ENCODE measurements at places on chromosomes 11 and 22. TPM values are rescaled to one million over a fixed set of nuclear protein-coding genes. Genes with fewer than 3 reads are reported as not detected.

The MPEG1 gene
- 29.8 TPM for total RNA-seq

DNA sequence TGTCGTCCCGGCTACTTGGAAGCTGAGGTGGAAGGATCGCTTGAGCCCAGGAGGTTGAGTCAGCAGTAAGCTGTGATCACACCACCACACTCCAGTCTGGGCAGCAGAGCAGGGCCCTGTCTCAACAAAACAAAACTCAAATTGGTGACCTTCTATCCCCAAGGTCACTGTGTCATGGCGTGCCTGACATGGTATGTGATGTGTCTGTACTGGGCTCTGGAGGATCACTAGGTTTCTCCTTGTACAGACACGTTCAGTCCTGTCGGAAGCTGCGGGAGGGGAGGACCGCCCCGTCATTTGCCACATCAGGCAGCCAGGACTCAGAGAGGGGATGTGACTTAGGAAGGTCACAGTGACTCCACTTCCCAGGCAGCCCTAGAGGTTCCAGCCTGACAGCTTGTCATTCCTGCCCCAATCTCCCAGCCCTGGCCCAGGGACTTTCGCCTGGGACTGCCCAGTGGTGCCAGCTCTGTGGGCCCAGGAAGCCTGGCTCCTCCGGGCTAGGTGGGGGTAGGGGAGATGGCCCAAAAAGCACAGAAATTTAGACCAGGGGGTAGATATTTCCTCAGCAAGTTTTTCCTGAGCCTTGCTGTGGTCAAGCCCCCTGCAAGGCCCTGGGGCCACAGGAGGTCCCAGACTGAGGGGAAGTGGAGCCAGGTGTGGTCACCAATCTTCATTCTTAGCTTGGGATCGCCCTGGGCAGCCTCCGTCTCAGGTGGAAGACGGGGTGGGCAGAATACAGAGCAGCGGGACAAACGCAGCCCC lies 53.2 kb downstream of the TRIOBP start:
- H3K4me3 ChIP-seq: no peak overlapping the region
- peak overlapping the region; percentile 90 for H3K27ac ChIP-seq
- no peak for DNase-seq
- H3K4me1 ChIP-seq: peaks cover 42% of the 10 kb centered on the region
- peaks cover 3% of the 10 kb centered on the region for H3K36me3 ChIP-seq
- no peaks in the 10 kb centered on the region for H3K27me3 ChIP-seq

- no peak overlapping the region for H3K4me3 ChIP-seq
- H3K36me3 ChIP-seq: no peaks in the 10 kb centered on the region
- no peak for DNase-seq
- no peaks in the 10 kb centered on the region for H3K27me3 ChIP-seq
- no peaks in the 10 kb centered on the region for H3K4me1 ChIP-seq
Measured at GRCh38 chr11:104583857-104584256, 314.4 kb downstream of the CASP12 start.

The SLC22A25 gene
- total RNA-seq: not detected

The CATSPER1 gene
- not detected for total RNA-seq

DNA sequence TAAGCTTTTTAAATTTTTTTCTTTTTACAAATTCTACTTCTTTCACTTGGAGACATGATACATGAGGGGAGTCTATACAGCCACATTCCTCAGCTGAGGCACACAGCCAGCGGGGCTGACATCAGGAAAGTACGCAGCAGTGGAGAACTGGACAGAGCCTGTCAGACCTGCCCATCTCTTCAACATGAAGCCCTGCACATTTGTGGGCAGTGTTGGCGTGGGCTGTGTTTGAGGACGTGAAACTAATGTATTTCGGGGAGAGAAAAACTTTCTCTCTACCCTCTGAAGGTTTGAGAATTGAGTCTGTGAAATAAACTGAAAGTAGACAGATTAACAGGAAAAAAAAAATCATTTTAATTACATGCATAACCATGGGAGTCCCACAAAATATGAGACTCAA lies 84.8 kb upstream of the HTATIP2 start:
- no peak overlapping the region for H3K27ac ChIP-seq
- no peaks in the 10 kb centered on the region for H3K36me3 ChIP-seq
- no peak overlapping the region for H3K4me3 ChIP-seq
- no peaks in the 10 kb centered on the region for H3K27me3 ChIP-seq
- no peaks in the 10 kb centered on the region for H3K4me1 ChIP-seq

GRCh38 chr22:30371981-30372380 lies 15.2 kb downstream of the CCDC157 start:
- no peak overlapping the region for H3K4me3 ChIP-seq
- no peak for DNase-seq
- no peaks in the 10 kb centered on the region for H3K27me3 ChIP-seq
- no peaks in the 10 kb centered on the region for H3K4me1 ChIP-seq
- no peak overlapping the region for H3K27ac ChIP-seq

GRCh38 chr11:76280151-76280881 lies 74.0 kb upstream of the WNT11 start:
- H3K27ac ChIP-seq: no peak overlapping the region
- DNase-seq: no peak
- H3K27me3 ChIP-seq: no peaks in the 10 kb centered on the region

- no peaks in the 10 kb centered on the region for H3K27me3 ChIP-seq
- no peak overlapping the region for H3K4me3 ChIP-seq
- no peak overlapping the region for H3K27ac ChIP-seq
- peaks cover 60% of the 10 kb centered on the region for H3K36me3 ChIP-seq
- DNase-seq: no peak
Measured at GRCh38 chr22:20571078-20571503, 63.7 kb downstream of the MED15 start.

The FAM181B gene
- 2.2 TPM for total RNA-seq

DNA sequence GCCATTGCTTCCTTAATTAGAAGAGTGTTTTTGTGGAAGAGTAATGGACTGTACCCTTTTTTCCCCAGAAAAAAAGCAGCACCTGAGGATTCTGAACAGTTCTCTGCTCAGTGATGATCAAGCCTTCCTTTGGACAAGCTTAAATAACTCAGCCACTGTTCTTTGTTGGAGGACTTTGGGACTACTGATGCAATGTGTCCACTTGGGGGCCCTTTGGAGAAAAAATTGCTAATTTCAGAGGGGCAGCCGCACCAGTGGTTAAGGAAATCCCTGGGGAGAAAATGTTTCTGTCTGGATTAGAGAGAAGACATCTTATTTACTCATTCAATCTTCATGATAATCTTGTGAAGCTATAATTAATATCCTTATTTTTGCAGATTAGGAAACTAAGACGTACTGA lies 5.3 kb upstream of the KMT2A start:
- H3K36me3 ChIP-seq: no peaks in the 10 kb centered on the region
- no peak overlapping the region for H3K27ac ChIP-seq
- H3K4me3 ChIP-seq: no peak overlapping the region
- H3K27me3 ChIP-seq: no peaks in the 10 kb centered on the region
- no peak for DNase-seq

DNA sequence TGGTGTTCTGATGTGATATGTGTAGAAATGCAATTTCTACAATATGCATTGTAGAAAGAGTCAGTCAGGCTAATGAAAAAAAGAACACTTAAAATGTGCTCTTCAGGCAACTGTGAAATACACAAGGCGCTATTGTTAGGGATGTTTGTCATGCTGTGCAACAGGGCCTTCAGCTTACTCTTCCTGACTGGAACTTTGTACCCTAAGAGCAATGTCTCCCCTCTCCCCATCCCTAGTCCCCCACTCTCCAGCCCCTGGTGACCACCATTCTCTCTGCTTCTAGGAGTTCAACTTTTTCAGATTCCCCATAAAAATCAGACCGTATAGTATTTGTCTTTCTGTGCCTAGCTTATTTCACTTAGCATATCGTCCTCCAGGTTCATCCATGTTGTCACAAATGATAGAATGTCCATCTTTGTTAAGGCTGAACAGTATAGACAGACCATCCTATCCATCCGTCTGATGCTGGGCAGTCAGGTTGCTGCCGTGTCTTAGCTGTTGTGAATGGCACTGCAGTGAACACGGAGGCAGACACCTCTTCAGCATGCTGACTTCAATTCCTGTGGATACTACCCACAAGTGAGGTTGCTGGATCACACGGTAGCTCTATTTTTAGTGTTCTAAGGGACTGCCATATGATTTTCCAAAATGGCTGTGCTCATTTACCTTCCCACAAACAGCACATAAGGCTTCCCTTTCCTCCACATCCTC lies 10.7 kb downstream of the NDUFV1 start:
- no peaks in the 10 kb centered on the region for H3K27me3 ChIP-seq
- H3K4me3 ChIP-seq: no peak overlapping the region
- no peak overlapping the region for H3K27ac ChIP-seq
- H3K4me1 ChIP-seq: peaks cover 3% of the 10 kb centered on the region

GRCh38 chr11:133198438-133198837 lies 333.9 kb downstream of the OPCML start:
- no peaks in the 10 kb centered on the region for H3K27me3 ChIP-seq
- no peak overlapping the region for H3K27ac ChIP-seq
- no peaks in the 10 kb centered on the region for H3K36me3 ChIP-seq
- no peak for DNase-seq
- no peaks in the 10 kb centered on the region for H3K4me1 ChIP-seq

DNA sequence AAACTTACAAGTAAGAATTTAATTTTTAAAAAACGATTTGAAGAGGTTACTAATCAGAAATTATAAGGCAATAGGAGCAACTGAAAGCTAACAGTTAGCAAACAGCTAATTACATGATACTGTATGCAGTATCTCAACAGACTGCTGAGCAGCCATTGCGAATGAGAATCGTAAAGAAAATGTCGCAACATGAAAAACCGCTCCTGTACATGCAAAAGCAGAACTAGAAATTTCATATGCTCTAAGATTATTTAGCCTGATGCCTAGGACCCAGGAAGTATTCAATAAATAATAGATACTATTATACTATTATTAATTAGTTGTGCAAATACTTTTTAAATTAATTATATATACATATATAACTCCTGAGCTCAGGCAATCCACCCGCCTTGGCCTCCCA lies 48.7 kb upstream of the EP300 start:
- H3K4me1 ChIP-seq: no peaks in the 10 kb centered on the region
- no peaks in the 10 kb centered on the region for H3K36me3 ChIP-seq
- H3K4me3 ChIP-seq: no peak overlapping the region
- no peaks in the 10 kb centered on the region for H3K27me3 ChIP-seq
- no peak for DNase-seq

DNA sequence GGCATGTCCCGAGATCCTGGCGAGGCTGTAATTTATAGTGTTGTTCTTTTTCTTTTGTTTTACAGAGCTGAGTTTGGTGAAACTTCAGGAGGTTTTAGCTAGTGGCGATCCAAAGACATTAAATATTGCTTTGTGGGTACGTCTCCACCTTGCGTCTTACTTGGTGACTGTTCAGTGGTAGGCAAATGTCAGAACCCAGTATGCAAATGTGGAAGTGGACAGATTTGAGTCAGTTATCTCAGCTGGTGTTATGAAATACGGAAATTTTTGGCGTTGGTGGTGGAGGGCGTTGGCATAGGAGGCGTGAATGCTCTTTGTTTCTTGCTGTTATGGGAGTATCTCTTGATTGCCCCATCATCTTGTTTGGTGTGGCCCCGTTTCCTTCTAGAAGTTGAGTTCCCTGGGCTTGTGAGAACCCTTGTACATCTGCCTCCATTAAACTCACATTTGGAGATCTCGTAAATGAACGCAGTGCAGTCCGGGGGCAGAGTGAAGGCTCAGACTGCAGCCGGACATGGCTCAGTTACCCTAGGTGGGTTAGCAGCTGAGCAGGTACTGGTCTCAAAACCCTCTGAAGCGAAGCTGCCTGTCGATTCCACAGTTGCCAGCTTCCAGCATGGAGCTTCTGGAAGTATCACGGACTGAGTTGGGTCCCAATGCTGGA lies 39.9 kb downstream of the PTPRJ start:
- H3K4me3 ChIP-seq: peak overlapping the region; percentile 50
- no peaks in the 10 kb centered on the region for H3K36me3 ChIP-seq
- H3K4me1 ChIP-seq: peaks cover 26% of the 10 kb centered on the region
- no peaks in the 10 kb centered on the region for H3K27me3 ChIP-seq

GRCh38 chr11:111707039-111707690 lies 59.0 kb downstream of the PPP2R1B start:
- peaks cover 7% of the 10 kb centered on the region for H3K4me1 ChIP-seq
- no peak overlapping the region for H3K27ac ChIP-seq
- H3K36me3 ChIP-seq: peaks cover 2% of the 10 kb centered on the region
- peak overlapping the region; percentile 28 for H3K4me3 ChIP-seq
- H3K27me3 ChIP-seq: no peaks in the 10 kb centered on the region

DNA sequence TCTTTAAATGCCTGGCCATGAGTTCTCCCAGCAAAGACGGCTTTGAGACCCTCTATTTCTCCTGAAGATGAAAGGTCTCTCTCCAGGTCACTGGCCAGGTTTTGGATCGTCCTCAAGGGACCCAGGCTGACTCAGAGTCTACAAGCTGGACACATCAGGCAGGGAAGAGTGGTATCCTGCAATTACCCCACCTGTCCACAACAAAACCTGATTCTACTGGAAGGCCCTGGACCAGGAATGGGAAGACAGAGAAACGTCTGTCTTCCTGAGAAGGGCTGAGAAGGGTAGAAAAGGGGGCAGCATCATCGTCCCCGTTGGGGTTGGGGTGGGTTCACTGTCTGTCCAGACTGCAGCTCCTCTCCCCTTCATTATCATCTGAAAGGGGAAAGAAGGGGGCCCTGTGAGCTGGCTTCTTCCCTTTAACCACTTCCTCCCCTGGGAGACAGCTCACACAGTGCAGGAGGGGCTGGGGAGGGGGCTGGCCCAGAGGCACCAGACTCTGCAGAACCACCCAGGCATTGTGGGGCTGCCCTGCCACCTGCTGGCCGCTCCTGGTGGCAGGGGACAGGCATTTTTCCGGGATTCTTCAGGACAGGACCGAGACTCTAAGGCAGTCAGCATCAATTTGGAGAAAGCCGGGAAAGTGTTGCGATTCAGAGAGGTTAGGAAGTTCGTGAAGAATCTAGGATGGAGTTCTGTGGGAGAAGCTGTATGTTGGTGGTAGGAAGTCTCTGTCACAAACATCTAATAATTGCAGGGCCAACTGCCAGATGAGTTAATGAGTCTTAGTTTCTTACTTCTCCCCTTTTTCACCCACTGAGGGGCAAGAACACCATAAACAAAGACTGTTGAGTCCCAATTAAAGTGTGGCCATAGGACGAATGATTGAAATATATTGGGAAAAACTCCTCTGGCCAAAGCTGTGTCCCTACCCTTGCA lies 57.6 kb downstream of the SYN3 start:
- no peaks in the 10 kb centered on the region for H3K27me3 ChIP-seq
- H3K4me1 ChIP-seq: peaks cover 13% of the 10 kb centered on the region
- no peak overlapping the region for H3K27ac ChIP-seq
- H3K36me3 ChIP-seq: no peaks in the 10 kb centered on the region
- DNase-seq: no peak

The MMP12 gene
- not detected for total RNA-seq

DNA sequence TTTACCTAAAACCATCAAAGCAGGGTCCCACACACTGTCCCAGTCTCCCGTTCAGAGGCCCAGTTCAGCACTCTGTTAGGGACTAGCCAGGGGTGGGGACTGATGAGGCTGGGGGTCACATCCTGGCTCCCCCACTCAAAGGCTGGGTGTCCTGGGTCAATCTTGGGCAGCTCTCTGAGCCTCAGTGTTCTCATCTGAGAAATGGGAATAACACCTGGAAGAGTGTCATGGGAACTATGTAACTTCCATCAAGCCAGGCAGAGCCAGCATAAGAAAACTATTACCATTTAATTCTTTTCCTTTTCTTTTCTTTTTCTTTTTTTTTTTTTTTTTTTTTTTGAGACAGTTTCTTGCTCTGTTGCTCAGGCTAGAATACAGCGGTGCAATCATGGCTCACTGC lies 38.4 kb downstream of the TPST2 start:
- no peak overlapping the region for H3K4me3 ChIP-seq
- no peaks in the 10 kb centered on the region for H3K27me3 ChIP-seq
- no peak overlapping the region for H3K27ac ChIP-seq
- H3K4me1 ChIP-seq: no peaks in the 10 kb centered on the region
- DNase-seq: no peak

The MTMR2 gene
- total RNA-seq: 38.9 TPM

The SDHAF2 gene
- total RNA-seq: 43.2 TPM
